A172 (cell line): ENCODE measurements at places on chromosomes 7 and 10. TPM values are rescaled to one million over a fixed set of nuclear protein-coding genes. Genes with fewer than 3 reads are reported as not detected.

The SEC23IP gene
- 27.4 and 48.6 TPM in 2 replicates for total RNA-seq

The PILRB gene
- 14.3 and 16.4 TPM in 2 replicates for total RNA-seq

The CALML5 gene
- total RNA-seq, result not detected in 2 replicates

The SPDYE5 gene
- total RNA-seq, result not detected in 2 replicates

The KEL gene
- total RNA-seq, result 0.46 TPM in 1 of 2 replicates, not detected in the other

The SH2D4B gene
- total RNA-seq, result 0.07 and 0.53 TPM in 2 replicates

The SPDYE8 gene
- total RNA-seq, result not detected in 2 replicates

The MMD2 gene
- total RNA-seq, result not detected in 2 replicates

DNA sequence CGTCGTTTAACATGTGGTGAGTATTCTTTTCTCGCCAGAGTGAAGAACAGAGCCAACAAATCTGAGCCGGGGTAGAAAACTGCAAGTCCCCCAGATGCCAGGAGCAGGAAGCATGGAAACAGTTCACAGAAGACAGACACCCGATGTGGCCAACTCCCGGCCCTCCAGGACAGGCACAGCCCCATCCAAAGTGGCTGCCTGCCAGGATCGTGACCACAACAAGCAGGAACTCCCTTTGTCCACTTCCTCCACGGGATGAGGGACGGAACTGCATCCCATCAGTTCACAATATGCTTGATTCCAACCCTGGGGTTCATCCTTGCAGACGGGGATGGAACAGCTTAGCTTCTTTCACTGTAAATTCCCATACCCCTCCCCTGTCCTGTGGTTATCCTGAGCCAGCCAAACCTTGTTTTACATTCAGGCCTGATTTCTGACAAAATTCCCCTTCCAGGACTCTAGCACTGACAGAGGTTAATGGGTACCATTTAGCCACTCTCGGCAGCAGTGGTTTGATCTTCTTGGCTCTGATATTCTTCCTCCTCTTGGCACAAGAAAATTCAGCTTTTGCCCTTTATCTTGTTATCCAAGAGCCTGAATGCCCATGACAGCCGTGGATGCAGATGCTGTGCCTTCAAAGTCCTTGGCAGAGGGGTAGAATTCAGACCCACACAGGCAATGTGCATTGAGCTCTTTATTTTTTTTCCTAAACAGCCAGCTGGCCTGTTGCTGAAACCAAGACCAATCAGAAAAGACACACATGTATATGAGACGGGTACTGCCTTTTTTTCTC, 105.5 kb upstream of the FAM204A start:
- DNase-seq, result peak; percentile 33

GRCh38 chr10:92538231-92538958, 35.5 kb downstream of the IDE start:
- DNase-seq, result no peak

GRCh38 chr10:35821339-35821911, 179.3 kb upstream of the FZD8 start:
- peak; percentile 34 for DNase-seq

- no peak for DNase-seq
Observed at GRCh38 chr10:132357286-132358058, 25.5 kb downstream of the LRRC27 start.

- DNase-seq, result no peak
Observed at GRCh38 chr10:7161484-7162250, 249.2 kb downstream of the SFMBT2 start.

DNA sequence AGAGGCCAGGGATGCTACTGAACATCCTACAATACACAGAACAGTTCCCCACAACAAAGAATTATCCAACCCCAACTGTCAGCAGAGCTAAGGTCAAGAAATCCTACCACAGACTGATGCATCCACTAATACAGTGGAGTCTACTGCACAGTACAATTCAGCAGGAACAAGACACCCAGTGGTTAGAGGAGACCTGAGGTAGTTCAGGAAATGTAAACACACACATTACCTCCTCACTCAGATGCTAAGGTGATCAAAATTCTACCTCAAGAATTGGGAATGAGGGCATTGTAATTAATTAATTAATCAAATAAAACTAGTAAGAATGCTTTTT, 91.4 kb downstream of the ZFAND4 start:
- DNase-seq, result no peak

- DNase-seq, result no peak
Observed at GRCh38 chr10:44387853-44388251, 3.0 kb upstream of the CXCL12 start.

DNA sequence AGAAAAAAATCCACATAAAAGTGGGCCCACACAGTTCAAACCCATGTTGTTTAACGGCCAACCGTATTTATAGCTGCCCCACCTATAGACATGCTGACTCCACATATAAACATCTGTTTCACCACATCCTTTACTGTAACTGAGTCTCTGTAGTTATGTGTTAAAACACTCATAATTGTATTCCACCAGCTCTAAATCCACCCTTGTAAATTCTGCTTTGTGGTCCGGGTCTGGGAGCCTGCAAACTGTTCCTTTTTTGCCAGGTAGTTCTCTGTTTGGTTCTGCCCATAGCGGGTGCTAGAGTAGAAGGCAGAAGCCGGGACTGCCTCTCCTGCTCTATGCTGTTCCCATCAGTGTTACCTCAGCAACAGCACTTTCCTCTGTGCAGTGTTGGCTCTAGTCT, 20.2 kb upstream of the FHIP2A start:
- DNase-seq, result no peak

DNA sequence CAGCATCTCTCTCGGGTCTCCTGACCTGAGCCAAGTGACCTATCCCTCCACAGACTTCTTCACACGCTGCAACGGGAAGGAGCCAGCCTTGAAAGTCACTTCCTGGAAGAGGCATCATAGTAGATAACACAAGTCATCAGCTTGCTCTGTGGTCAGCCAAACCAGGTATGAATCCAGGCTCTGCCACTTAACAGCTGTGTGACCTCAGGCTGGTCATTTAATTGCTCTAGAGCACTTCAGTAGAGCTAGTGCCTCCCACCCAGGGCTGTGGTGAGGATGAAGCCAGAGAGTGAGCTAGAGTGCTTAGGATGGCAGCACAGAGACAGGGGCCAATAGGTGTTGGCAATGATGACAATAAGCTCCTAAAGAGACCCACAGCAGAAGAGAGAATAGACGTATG, 247.7 kb upstream of the ZMIZ1 start:
- DNase-seq, result no peak

GRCh38 chr7:132526111-132526740, 50.0 kb downstream of the PLXNA4 start:
- no peak for DNase-seq

- DNase-seq, result no peak
Observed at GRCh38 chr7:42351316-42351935, 114.4 kb upstream of the GLI3 start.
